ENCODE measurements at places on chromosomes 4 and X. TPM values are rescaled to one million over a fixed set of nuclear protein-coding genes. Genes with fewer than 3 reads are reported as not detected.

Gene SNCA
- total RNA-seq: 292 TPM

Gene SLC10A4
- 1.8 TPM for total RNA-seq

Gene TIMM17B
- 25.9 TPM for total RNA-seq

Gene NLGN3
- 0.23 TPM for total RNA-seq

Gene AFF2
- 1.6 TPM for total RNA-seq

Gene RTL3
- not detected for total RNA-seq

Gene PRR32
- not detected for total RNA-seq

Gene CLDN22
- total RNA-seq: not detected

Gene HS6ST2
- total RNA-seq: under 0.01 TPM

Gene PAGE4
- not detected for total RNA-seq

Gene THAP9
- 5.3 TPM for total RNA-seq

Gene ZFYVE28
- total RNA-seq: 6.1 TPM
